Stomach (tissue), 19 donors: ENCODE measurements at places on chromosomes 2 and 18. TPM values are rescaled to one million over a fixed set of nuclear protein-coding genes. Genes with fewer than 3 reads are reported as not detected.

LYG2 gene
- total RNA-seq, result not detected

TRABD2A gene
- 10.1 TPM for total RNA-seq

ATAD2B gene
- total RNA-seq, result 42.6 TPM

DNA sequence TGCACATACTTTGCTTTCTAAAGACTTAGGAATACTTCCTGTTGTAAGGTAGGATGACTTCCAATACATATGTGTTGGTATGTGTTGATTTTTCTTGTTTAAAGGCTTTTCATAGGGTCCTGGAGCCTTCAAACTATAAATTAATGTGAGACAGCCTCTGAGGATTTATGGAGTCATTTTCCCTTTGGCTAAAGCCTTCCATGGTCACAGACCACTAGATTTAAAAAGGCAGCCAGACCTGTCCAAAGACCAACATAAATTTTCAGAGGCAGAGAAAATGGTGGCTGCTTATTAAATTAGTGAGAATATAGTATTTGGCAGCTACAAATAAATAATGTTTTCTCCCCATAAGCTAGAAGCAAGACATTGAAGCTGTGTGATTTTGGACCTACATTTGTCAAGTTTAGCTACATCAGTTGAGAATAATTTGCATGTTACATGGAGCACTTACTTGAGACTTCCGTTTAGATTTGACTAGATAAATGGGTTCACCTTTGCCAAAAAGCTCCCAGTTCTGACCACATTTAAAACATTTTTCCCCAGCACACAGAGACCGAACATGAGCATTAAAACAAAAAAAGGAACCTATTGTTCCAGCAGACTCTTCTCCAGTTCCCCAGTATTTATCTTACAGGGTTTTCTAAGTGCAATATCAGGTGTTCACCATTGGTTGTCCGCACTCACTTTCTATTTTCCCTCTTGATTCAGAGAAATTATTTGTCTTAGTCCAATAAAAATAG lies 402.9 kb downstream of the PARD3B start:
- no peaks in the 10 kb centered on the region for H3K27me3 ChIP-seq
- peaks cover 13% of the 10 kb centered on the region for H3K4me1 ChIP-seq
- H3K4me3 ChIP-seq, result no peak overlapping the region
- DNase-seq, result no peak
- no peaks in the 10 kb centered on the region for H3K36me3 ChIP-seq
- no peak overlapping the region for H3K27ac ChIP-seq

DNA sequence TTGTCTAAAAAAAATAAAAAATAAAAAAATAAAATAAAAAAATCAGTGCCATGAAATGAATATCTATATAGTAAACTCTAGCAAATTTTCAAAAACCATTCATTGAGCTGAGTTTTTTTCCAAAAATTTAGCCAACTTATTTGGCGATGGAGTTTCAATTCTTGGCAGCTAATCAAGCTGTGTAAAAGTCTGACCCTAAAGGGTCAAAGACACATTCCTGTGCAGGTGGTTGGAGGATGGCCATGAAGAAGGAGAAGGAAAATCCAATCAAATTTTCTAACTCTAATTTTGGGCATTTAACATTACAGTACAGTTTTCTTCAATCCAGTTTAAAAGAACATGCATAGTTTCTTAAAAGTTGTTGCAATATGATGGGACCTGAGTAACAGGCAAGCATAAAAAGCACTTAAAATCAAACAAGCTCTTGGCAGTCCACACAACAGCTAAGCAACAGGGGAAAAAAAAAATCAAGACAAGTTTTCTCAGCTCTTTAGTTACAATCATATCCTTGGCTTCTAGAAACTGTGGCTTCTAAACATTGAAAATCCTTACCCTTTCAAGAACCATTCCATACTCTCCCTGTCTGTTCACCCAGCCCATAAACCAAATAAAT lies 54.5 kb downstream of the ACVR1 start:
- no peak overlapping the region for H3K4me3 ChIP-seq
- H3K4me1 ChIP-seq, result peaks cover 11% of the 10 kb centered on the region
- no peak for DNase-seq
- H3K36me3 ChIP-seq, result peaks cover 20% of the 10 kb centered on the region

- no peaks in the 10 kb centered on the region for H3K27me3 ChIP-seq
- peaks cover 4% of the 10 kb centered on the region for H3K4me1 ChIP-seq
- H3K27ac ChIP-seq, result no peak overlapping the region
- DNase-seq, result peak; percentile 35
Measured at GRCh38 chr2:3302751-3303582, 74.7 kb downstream of the EIPR1 start.

- no peak overlapping the region for H3K27ac ChIP-seq
- peak; percentile 93 for DNase-seq
- no peaks in the 10 kb centered on the region for H3K27me3 ChIP-seq
- H3K4me1 ChIP-seq, result peaks cover 20% of the 10 kb centered on the region
- H3K36me3 ChIP-seq, result no peaks in the 10 kb centered on the region
- no peak overlapping the region for H3K4me3 ChIP-seq
Measured at GRCh38 chr2:68121873-68122679, 35.6 kb upstream of the PNO1 start.

GRCh38 chr2:13034861-13035260 lies 318.1 kb downstream of the TRIB2 start:
- no peaks in the 10 kb centered on the region for H3K27me3 ChIP-seq
- no peaks in the 10 kb centered on the region for H3K36me3 ChIP-seq
- no peak overlapping the region for H3K27ac ChIP-seq
- DNase-seq, result no peak
- no peaks in the 10 kb centered on the region for H3K4me1 ChIP-seq

DNA sequence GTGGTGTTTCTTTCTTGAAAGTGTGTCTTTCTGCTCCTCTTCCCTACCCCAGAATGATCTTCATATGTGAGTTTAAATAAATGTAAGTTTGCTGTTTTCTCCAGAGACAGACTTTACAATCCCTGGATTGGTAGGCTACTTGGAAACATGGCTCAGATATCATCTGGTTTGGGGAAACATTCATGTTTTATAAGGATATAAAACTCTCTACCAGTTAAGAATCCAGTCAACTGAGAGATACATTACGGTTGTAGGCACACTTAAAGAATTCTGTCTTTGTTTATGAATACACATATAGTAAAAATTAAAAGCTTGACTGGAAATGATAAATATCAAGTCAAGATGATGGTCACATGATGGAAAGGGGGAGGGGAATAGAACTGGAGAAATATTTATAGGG lies 739.3 kb downstream of the SLC4A3 start:
- no peaks in the 10 kb centered on the region for H3K36me3 ChIP-seq
- no peaks in the 10 kb centered on the region for H3K27me3 ChIP-seq
- DNase-seq, result no peak
- no peak overlapping the region for H3K4me3 ChIP-seq
- no peak overlapping the region for H3K27ac ChIP-seq

- H3K4me3 ChIP-seq, result peak within 1 kb of the TSS; percentile 32
- no peak within 1 kb of the TSS for H3K27ac ChIP-seq
- H3K27me3 ChIP-seq, result no peaks in the 10 kb centered on the region
- peak; percentile 63 for DNase-seq
- H3K4me1 ChIP-seq, result peaks cover 6% of the 10 kb centered on the region
Measured at GRCh38 chr2:108988796-108989713, at the start of gene EDAR. TSS of gene EDAR (minus strand) at chr2:108989220. CDS start at chr2:108931014, 58,206 bp downstream.

DNA sequence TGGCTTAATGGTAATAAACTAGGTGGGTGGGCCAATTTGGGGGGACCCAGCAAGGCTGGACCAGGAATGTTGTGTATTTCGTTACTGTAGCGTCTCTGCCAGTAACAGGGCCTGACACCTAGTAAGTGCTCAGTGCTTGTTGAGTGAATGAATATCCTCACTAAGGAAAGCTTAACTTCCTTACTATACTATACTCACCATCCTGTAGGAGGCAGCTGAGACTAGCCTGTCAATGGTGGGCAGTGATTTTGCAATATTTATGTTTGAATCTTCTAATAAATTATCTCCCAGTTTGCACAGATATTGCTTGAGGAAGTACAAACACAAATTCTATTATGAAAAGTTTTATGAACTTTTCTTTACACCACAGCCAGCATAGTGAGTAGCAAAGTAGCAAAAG lies 370.7 kb upstream of the SYT4 start:
- no peak overlapping the region for H3K27ac ChIP-seq
- H3K4me1 ChIP-seq, result no peaks in the 10 kb centered on the region
- no peak overlapping the region for H3K4me3 ChIP-seq
- H3K36me3 ChIP-seq, result no peaks in the 10 kb centered on the region

DNA sequence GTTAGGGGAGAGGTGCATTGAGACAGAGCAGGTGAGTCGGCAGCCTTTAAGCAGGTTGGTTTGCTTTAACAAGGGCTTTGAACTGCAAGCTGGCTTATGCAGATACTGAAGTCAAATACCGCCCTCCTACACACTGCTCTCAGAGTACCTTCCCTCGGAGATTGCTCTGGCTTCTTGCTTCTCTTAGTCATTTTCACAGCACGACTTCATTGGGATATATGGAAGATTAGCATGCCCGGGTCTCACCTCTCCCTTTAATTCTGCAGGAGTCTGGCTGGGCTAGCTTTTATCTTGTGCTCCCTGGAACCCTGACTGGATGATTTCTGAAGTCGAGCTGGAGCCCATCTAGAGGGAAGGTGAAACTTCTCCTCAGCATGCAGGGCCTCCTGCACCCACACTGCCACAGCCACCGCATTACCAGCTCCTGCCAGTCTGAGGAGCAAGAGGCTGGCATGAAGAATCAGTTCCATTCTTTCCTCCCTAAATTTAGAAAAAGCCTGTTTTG lies 395.5 kb upstream of the HNRNPA3 start:
- peak; percentile 45 for DNase-seq
- H3K27ac ChIP-seq, result no peak overlapping the region

DNA sequence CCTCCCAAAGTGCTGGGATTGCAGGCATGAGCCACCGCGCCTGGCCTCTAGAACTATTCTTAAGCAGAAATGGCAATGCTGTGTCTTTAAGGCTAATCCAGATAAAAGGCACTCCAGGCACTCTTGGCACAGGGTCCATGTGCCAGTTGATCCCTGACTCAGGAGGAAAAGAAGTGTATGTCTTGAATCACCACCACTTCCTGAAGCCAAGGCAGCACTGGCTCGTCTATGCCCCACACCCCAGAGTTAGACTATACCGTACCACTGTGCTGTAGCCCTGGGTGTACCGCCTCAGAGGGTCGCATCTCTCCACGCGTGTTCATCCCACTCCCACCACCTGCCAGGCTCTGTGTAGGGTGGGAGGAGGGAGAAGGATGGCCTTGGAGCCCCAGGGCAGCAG lies 9.0 kb downstream of the TNFRSF11A start:
- H3K4me1 ChIP-seq, result peaks cover 29% of the 10 kb centered on the region
- peak; percentile 53 for DNase-seq
- H3K4me3 ChIP-seq, result no peak overlapping the region
- H3K36me3 ChIP-seq, result no peaks in the 10 kb centered on the region
- H3K27ac ChIP-seq, result no peak overlapping the region
- peaks cover 41% of the 10 kb centered on the region for H3K27me3 ChIP-seq

- no peaks in the 10 kb centered on the region for H3K27me3 ChIP-seq
- H3K4me1 ChIP-seq, result peaks cover 12% of the 10 kb centered on the region
- H3K4me3 ChIP-seq, result no peak overlapping the region
Measured at GRCh38 chr2:219104107-219105035, 43.6 kb upstream of the IHH start.

- H3K36me3 ChIP-seq, result no peaks in the 10 kb centered on the region
- H3K27me3 ChIP-seq, result peaks cover 5% of the 10 kb centered on the region
- H3K4me3 ChIP-seq, result no peak overlapping the region
- H3K27ac ChIP-seq, result no peak overlapping the region
- no peak for DNase-seq
Measured at GRCh38 chr2:71906357-71906973, 241.2 kb downstream of the CYP26B1 start.

DNA sequence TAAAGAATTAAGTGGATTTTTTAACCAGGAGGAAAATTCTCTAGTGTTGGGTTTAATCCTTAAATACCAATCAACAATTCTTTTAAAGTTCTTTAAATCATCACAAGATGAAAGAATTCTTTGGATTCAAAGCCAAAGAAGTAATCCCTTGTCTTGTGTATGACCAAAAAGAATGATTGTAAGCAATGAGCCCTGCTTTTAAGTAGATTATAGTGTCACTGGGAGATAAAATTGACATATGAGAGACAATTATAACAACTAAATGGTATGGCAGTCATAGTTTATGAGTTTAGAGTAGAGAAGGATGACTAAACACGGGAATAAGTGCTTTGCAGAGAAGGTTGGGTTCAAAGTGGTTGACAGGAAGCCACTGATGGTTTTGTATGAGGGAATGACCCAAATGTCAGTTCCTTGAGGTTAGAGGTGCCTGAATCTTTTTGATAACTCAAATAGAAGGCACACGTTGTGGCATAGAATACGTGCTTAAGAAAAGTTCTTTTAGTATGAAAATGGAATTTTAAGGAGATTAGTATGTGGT lies 199.6 kb upstream of the TCF4 start:
- no peaks in the 10 kb centered on the region for H3K4me1 ChIP-seq
- no peak overlapping the region for H3K27ac ChIP-seq
- H3K36me3 ChIP-seq, result no peaks in the 10 kb centered on the region
- no peak overlapping the region for H3K4me3 ChIP-seq
- no peak for DNase-seq
- no peaks in the 10 kb centered on the region for H3K27me3 ChIP-seq
